ENCODE measurements at places on chromosomes 7 and 10. TPM values are rescaled to one million over a fixed set of nuclear protein-coding genes. Genes with fewer than 3 reads are reported as not detected.

Gene NUDCD3
- total RNA-seq: 77.2 TPM

Gene BCL7B
- 65.3 TPM for total RNA-seq

Gene INA
- total RNA-seq: 1.0 TPM

Gene CCZ1B
- total RNA-seq: 37.3 TPM

Gene EEPD1
- total RNA-seq: 1.9 TPM

Gene OR2A1
- not detected for total RNA-seq

Gene CTTNBP2
- total RNA-seq: 8.0 TPM

Gene EMX2
- total RNA-seq: not detected

Gene OR2F1
- total RNA-seq: not detected

- no peak for DNase-seq
Measured at GRCh38 chr10:354901-355617, 219.8 kb downstream of the ZMYND11 start.

DNA sequence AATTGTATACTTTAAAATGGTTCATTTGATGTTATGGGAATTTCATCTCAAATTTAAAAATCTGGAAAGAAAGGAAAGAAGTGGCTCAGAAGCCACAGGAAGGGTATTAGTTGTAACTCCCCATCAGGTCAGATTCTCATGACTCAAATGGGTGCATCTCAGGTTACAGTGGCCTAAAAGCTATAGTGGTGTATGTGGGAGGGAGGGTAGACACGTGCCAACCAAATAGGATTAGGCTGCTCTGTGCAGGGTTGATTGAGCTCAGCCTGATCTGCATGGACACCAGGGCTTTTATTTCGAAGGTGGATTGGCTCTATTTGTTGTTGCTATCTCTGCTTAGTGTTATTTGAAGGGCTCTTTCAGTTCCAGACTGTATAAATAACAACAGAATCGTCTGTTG is 121.5 kb upstream of the PRR15 start:
- peak; percentile 70 for DNase-seq

GRCh38 chr7:8433477-8434289 is at the start of gene NXPH1:
NXPH1 (plus strand) TSS chr7:8433609.
- DNase-seq: no peak

- DNase-seq: no peak
Measured at GRCh38 chr7:15335390-15335789, 226.4 kb downstream of the AGMO start.

- DNase-seq: no peak
Measured at GRCh38 chr7:5443678-5444077, 20.0 kb upstream of the TNRC18 start.

DNA sequence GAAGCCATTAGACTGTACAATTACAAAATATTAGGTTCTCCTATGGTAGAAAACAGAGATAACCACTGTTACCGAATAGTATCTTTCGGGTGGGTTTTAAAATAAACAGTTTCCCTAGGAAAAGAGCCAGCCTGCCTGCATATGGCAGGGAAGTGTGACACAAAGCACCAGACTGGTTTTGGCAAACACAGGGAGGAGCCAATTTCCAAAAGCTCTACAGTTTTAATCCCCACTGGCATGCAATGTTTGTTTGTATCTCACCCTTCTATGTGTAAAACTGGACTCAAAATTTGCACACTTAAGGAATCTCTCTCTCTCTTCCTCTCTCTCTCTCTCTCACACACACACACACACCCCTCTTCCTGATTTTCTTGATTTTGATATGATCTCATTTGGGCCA is 261.7 kb downstream of the ETV1 start:
- DNase-seq: no peak

DNA sequence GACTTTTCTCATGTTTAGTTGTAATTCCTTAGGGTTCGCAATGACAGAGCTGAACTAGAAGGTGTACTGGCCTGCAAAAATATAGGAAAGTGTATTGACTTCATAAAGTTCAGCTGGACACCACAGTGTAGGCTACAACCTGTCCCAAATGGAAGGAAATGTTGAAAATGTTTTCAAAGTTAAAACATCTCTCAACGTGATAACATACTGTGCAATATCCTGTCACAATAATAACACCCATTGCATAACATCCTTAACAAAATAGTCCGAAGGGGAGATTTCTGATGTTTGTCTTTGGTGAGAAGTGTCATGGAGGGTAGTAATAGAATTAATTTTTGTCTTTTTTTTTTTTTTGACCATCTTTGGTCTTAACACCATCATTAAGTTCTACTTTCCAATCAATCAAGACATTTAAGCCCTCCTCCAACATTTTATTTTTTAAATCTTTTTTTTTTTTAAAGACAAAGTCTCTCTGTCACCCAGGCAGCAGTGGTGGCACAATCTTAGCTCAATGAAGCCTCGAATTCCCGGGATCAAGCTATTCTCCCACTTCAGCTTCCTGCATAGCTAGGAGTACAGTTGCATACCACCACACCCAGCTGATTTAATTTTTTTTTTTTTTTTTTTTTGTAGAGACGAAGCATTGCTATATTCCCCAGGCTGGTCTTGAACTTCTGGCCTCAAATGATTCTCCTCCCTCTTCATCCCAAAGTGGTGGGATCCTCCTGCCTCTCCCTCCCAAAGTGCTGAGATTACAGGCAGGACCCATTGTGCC is 45.7 kb downstream of the DYNC1I1 start:
- DNase-seq: no peak

DNA sequence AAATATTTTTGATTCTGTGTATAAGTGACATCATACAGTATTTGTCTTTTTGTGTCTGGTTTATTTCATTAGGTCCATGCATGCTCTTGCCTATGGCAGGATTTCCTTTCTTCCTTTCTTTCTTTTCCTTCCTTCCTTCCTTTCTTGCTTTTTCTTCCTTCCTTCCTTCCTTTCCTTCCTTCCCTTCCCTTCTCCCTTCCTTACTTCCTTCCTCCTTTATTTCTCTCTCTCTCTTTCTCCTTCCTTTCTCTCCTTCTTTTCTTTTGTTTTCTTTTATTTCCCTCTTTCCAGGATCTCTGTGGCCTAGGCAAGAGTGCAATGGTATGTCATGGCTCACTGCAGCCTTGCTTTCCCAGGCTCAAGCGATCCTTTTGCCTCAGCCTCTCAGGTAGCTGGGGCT is 31.4 kb upstream of the CALU start:
- DNase-seq: no peak

DNA sequence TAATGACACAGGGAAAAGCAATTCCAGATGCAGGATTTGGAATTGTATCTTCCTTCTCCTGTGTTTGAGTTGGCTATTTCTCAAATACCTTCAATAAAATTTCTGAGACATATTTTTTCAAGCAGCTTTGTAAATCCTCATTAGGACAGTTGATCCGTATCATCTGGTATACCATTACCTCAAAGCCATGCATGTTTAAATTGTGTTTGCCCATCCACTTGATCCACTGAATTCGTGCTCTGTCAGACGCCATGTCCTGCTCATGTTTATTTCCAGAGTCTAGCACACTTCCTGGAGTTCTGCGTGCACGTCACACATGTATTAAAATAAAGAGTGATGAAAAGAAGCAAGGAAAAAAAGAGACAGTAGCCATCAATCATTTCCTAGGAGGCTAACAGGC is 141.8 kb upstream of the CDC14C start:
- no peak for DNase-seq

DNA sequence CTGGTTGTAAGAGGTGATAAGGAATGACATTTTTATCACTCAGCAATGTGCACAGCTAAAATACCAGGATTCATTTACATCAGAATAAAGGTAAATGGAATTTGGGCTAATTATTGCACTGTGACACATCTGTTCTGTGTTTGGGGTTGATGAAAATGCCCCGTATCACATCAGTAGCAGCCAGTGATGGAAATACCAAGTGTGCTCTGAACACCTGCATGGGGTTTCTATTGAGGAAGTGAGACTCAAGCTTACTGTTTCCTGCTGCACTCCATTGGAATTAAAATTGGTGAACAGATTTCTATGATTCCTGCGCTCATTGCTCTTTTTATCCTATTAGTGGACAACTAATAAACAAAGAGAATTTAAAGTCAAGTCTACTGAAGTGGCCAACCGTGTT is 296.9 kb downstream of the NRG3 start:
- DNase-seq: no peak

DNA sequence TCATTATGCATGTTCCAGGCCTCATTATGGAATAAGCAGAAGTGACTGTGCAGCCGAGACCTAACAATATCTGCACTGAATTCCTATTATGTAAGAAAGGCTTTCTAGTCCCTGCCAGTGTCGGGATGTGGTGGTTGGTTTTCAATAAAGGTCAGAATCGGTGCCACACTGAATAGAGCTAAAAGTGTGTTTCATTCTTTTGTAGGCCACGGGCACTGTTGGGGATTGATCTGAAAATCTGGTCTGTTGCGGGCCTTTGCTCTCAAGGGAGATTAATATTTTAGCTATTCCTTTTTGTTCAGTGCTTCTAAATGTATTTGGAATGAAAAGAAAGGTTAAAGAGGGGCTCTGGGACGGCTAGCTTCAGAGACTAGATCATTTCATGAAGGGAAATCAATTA is 559.4 kb upstream of the GALNT17 start:
- DNase-seq: no peak

DNA sequence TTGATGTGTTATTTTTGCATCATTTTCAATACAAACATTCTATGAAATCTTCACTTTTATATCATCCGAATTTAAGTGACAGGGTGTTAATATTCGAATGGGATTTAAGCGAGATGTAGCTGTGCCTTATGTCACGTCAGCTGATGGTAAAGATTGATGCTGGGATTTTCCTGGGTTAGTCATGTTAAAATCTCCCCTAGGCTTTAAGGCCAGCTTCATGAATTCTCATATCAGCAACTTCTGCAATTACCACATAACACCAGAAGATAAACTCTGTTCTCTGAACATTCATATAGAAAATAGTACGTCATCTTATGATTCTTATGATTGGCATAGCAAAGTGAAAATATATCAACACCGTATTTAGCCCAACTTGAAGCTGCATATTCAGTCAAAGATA is 669.2 kb downstream of the PCDH15 start:
- no peak for DNase-seq

GRCh38 chr10:59631237-59631636 is 78.4 kb downstream of the SLC16A9 start:
- DNase-seq: no peak

- peak; percentile 76 for DNase-seq
Measured at GRCh38 chr7:116552602-116553001, 27.8 kb downstream of the CAV1 start.

DNA sequence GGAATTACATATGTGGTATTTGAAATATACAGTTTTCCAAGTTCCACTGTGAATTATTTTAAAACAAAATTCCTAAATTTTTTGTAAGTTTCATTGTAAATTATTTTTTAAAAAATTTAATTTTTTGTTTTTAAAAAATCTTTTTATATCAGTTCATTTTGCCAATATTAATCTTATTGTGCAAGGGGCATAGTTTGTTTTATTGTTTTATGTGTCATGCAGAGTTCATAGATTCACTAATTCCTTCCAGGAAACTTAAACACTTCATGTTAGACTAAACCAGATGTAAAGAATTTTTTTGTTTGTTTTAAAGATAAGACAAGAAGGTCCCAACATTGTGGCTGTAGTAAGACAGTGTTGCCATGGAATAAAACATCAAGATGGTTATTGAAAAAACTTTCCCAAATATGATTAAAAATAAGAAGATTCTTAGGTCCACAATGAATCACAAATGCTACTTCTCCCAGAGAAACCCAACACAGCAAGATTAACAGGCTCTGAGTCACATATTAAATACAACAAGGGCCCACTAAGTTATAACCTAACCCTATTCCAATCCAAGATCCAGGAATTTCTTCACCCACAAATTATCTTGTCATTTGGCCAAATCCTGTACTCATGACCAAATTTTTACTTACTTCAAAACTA is 464.7 kb upstream of the IGFBP3 start:
- peak; percentile 82 for DNase-seq

GRCh38 chr7:152704796-152705384 is 28.9 kb upstream of the XRCC2 start:
- no peak for DNase-seq

DNA sequence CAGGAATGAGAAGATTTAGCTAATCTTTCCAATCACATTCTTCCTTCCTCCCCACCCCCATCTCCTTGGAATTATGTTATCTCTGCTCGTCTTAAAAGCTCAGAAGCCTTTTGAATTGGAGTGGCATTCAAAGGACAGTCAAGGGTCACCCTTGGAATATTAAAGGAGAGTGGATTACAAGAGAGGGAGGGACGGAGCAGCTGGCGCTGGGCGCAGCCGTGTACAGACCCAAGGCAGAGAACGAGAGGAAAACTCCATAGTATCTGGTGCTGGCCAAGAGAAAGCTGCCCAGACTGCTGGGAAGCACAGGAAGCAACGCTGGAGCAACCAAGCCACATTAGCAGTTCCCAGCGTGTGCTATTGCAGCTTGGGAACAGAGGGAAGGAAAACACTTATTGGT is 95.7 kb downstream of the POU6F2 start:
- DNase-seq: no peak

- DNase-seq: no peak
Measured at GRCh38 chr10:4698075-4698474, 127.9 kb upstream of the AKR1E2 start.

DNA sequence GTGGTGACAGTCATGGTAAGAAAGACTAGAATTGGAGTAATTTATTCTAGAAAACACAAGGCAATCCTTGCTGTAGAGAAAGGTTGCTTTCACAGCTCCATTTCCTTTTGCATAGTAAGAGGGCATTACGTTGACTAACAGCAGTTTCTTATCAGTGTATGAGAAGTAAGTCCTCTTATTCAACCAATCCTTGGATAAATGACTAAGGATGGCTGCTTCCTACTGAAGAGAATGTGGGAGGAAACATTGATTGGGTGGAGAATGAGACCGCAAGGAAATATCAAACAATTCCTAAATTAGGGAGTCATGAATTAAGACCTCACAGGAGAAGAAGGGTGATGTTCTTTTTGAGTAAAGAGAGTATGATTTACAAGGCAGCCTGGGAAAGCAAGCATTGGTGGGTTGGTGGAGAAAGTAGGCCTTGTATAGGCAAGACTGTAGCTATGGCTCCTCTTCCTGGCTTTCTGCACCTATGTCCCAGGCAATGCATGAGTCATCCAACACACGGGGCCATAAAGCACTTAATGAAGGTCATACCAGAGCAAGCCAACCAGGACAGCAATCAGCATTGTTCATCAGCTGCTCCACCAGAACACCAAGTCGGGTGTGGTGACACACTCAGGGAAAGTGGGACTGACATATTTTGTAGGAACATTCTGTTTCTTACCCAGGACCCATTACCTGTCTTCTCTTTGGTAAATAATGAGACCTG is 5.6 kb downstream of the MGAM start:
- peak; percentile 75 for DNase-seq

GRCh38 chr7:117019786-117020590 is 66.7 kb downstream of the ST7 start:
- peak; percentile 92 for DNase-seq

DNA sequence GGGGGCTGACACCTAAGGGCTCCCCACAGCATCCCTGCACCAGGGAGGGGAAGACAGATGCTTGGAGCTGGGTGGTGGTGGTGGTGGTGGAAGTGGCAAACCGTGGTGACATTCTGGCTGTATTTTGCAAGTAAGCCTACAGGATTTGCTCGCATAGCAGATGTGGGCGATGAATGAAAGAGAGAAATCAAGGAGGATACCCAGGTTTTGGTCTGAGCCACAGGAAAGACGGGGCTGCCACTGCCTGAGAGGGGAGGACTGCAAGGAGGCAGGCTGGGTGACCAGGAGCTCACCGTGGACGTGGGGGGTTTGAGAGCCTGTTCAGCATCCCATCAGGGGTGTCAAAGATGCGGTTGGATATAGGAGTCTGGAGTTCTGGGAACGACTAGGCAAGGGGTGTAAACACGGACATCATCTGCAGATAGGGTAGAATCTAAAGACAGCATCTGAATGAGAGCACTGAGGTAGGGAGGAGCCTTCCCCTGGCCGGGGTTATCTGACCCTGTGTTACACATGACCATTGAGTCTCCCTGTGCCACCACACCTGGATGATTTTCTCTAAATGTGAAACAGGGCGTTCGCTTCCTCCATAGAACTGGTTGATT is 49.7 kb downstream of the TSPAN15 start:
- DNase-seq: no peak

Data from mammary epithelial cell (primary cell).